ENCODE measurements at places on chromosomes 2 and 18.

DNA sequence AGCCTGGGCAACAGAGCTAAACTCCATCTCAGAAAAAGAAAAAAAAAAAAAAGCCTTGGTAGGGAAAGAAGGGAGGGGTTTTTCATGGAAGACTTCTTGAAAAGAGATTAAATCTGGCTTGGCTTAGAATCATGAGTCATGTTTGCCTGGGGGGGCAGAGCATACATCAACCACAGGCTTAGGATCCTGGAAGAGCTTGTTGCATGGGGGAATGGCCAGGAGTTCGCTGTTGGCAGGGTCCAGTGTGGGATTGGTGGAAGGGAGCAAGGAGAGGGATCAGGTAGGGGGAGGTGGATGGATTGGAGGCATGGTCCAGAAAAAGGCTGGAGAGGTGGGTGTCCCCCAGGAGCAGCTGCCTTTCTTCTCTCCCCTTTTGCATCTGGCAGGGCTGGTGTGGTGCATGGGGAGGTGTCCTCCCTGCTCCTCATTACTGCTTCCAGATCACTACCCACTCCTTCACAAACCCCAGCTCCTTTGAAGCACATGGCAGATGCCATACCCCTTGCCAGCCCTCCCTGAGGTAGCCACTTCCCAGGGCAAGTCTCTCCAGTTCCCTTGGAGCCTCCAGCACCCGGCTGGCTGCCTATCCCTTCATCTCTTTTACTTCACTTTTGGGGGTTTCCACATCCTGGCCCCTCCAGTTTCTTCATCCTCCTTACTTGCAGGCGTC is 2.5 kb downstream of the ARMC9 start:
- DNase-seq = no peak

GRCh38 chr18:2776601-2777000 is 70.2 kb upstream of the EMILIN2 start:
- DNase-seq = no peak

- no peak for DNase-seq
These were observed 45.2 kb upstream of the GCG start for GRCh38 chr2:162197069-162197825.

GRCh38 chr18:44079606-44080005 is 601.1 kb upstream of the SETBP1 start:
- DNase-seq = no peak

- no peak for DNase-seq
These were observed 204.6 kb downstream of the TRIB2 start for GRCh38 chr2:12921321-12921720.

DNA sequence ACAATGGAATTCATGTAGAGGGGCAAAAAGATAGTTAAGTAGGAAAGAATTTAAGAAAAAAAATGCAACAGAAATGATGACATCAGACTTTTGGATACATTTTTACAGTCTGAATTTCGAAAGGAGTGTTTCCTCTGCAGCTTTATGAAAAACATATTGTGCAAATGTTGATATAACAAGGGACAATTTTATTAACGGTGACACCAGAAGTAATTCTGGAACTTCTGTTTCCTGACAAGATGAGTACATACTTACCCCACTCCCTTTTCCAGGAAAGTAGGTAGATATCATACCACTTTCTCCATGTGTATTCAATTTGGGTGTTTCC is 369.6 kb downstream of the FBXO15 start:
- no peak for DNase-seq

DNA sequence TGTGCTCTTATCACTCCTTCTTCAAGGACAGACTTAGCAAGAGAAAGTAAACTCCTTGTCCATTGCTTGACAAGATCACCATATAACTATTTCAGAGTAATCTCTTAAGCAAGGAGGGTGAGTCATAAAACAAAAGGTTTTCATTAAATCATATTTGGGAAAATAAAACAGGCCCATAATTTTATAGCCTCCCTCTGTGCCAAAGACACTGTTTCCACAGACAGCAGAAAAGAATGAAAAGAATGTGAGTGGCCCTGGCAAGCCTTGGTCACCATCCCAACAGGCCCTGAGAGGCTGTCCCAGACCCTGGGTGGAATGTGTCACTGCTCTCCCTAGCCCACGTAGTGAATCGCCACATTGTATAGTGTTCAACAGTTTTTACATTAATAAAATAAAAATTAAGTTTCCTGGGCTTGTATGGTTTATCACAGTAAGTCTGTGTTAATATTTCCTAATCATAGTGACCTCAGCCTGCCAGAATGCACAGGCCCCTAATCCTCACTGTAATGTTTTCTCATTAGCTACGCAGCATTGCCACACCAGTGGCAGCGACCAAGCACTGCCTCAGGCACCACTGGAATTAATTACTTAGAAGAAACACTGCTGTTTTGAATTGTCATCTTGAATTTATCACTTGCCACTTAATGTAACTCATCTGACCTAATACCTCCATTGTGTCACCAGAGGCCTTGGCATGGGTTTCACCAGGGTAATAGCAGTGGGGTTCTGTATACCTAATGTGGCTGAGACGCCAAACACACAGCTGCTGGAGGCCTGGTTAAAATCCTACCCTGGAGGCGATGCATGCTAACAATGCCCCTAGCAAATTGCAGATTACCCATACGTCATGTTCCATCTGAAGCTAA is 401.9 kb downstream of the LNPK start:
- DNase-seq = no peak

- DNase-seq = no peak
These were observed 51.5 kb upstream of the CDH19 start for GRCh38 chr18:66655407-66655806.

GRCh38 chr2:106366204-106366885 is 101.9 kb downstream of the RGPD3 start:
- DNase-seq = no peak

All from activated naive CD8-positive, alpha-beta T cell treated with anti-CD3 and anti-CD28 coated beads, Interleukin-2, amount 50 U/mL, for 24 hours (primary cell).